Natural killer cell (primary cell): ENCODE measurements at places on chromosomes 12 and 14.

- no peak for DNase-seq
Measured at GRCh38 chr12:109687250-109687649, 26.4 kb upstream of the FAM222A start.

GRCh38 chr14:93984987-93985410 is 8.6 kb upstream of the ASB2 start:
- no peak for DNase-seq

- DNase-seq, result no peak
Measured at GRCh38 chr14:86153480-86153879, 623.5 kb downstream of the FLRT2 start.

- DNase-seq, result no peak
Measured at GRCh38 chr14:55201219-55202101, 10.1 kb upstream of the DLGAP5 start.

GRCh38 chr12:106301241-106301610 is 1.3 kb upstream of the TCP11L2 start:
- DNase-seq, result no peak

- DNase-seq, result no peak
Measured at GRCh38 chr14:91255026-91255695, 10.7 kb upstream of the GPR68 start.

DNA sequence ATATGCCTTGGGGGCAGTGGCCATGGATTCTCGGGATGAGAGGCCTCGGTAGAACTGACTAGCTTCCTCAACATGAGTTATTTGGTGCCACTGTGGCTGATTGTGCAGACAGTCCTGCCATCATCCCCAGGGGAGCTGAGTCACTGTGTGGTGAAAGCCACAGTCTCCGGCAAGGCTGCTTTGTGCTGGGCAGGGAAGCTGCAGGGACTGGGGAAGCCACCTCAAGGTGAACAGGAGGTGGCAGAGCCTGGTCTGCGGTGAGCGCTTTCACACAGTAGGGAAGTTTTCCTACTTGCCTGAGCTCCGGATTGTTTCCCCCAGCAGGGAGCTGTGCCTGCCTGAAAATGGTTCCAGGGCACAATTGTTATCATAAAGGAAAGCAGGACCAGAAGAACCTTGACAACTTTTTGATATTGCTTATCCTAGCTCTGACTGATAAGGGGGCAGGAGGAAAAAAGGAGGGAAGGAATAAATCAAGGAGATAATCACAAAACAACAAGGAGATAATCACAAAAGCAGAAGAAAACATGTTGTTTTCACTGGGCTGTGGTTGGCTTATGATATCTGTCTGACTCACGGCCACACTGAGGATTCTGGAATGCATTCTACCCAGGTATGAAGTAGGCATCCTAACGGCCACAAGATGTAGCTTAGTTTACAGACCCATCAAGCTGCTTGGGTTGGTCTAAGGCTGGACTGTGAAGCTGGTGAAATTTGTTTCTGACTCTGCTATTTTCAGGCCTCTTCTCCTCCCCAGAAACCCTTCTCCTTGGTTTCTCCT is 32.2 kb upstream of the GNG2 start:
- peak; percentile 62 for DNase-seq

- DNase-seq, result no peak
Measured at GRCh38 chr12:130633771-130634170, 82.3 kb downstream of the RIMBP2 start.

- DNase-seq, result no peak
Measured at GRCh38 chr12:72610342-72610741, 338.2 kb downstream of the TRHDE start.

DNA sequence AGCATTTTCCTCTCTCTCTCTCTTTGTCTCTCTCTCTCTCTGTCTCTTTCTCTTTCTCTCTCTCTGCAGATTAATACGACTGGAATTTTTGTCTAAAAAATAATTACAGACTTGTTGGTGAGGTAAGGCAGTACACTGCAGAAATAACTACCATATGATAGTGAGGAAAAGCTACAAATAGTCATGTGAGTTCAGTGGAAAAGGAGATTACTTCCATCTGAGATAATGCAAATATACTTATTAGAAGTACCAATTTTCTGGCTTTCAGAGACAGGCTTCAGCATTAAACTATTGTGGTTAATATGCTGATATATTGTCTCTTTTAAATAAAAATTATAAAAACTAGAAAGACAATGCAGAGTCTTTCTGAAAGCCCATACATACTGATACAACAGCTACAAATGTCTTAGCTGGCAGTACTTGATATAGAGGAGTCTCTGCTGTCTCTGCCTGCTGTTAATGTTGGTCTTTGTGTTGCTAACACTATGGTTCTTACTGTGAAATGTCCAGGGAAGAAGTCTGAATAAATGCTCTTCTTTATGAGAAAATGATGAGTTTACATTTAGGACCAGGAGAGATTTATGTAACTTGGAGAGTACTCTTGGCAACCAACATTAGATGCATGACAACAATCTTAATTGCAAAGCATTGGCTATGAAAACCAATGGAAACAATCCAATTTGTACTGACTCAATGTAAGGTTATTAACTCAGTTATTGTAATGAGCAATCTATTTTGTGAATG is 167.0 kb downstream of the LRFN5 start:
- DNase-seq, result no peak

GRCh38 chr14:54727929-54728328 is 161.0 kb downstream of the SAMD4A start:
- no peak for DNase-seq

DNA sequence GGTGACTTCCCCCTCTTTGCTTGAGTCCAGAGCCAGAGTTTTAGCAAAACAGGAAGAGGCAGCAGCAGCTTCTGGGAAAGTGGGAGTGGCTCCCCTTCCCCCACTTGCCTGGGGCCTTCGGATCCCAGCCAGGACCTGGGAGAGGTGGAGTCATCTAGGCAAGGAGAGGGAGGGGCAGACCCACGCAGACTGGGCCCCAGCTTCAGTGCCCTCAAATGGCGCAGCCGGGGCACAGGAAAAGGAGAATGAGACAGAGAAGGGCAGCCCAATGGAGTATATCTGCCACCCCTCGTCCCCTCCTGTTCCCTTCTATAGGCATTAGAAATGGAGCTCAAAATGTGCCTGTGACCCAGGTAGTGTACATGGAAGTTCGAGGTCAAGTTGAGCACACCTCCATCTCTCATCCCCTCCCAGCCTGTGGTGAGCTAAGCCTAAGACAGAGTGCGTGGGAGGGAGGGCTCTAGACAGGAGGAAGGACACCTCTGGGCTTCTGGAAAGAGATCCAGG is 9.3 kb upstream of the HDAC7 start:
- no peak for DNase-seq

DNA sequence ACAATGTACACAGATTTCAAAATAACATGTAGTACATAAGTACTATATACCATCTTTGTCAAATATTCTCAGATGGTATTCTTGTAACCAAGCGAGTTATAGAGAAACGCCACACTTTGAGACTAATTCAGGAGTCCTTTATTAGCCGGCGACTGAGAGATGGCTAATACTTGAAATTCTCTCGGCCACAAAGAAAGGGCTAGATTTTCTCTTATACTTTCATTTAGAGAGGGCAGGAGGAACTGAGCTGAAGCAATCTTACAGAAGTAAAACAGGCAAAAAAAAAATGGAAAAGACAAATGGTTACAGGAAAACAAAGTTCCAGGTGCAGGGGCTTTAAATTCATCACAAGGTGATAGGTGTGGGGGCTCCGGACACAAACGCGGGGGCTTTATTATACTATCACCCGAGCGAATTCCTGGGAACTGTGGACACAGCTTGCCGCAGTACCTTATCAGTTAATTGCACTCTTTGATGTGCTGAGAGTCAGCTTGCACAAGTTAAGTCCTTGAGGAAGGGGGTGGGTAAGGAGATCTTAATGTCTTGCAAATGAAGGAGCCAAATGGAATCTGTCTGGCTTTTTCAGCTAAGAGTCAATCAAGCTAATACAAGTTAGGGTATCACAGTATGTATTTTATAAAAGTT is 382.3 kb downstream of the KCNH5 start:
- no peak for DNase-seq

GRCh38 chr14:22664261-22664660 is 20.1 kb upstream of the OR6J1 start:
- no peak for DNase-seq

DNA sequence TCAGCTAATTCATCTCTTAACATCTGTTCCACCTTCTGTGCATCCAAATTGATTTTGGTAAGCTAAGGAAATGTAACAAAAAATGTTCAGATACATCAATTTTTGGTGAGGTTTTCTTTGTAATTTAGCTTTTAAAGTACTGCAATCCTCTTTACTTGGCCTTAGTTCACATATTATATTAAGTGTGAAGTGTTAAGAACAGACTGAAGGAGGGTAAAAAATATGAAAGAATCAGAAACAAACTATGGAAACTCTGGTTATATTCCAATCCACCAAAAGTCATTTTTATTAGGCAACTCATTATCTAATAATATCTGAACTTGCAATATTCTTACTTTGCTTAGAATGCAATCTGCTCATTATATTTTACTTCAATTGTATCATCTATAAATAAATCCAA is 49.1 kb downstream of the CEP290 start:
- DNase-seq, result no peak

DNA sequence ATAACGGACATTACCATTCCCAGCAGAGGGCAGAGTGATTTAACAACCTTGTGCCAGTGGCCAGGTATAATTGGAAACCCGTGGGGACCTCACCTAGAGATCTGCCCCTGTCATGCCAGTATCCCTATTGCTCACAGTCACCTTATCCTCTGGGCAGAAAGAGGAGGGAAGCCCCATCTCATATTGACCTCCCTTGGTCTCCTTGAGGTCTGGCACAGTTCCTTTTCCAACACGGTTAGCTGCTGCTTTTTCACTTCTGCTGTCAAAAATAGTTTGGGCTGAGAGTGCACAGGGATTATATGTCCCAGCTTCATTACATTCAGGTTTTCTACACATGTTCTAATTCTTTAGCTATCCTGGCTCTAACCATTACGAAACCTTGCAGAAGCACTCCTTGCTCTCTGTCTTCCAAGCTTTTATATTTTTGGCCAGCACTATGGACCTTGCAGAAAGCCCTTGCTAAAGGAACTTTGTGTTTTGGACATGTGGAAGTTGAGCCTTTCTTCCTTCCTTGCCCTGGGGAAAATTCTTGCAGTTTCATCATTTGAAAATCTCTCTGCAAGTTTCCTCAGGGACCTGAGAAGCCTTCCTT is 111.7 kb upstream of the MIS18BP1 start:
- no peak for DNase-seq

DNA sequence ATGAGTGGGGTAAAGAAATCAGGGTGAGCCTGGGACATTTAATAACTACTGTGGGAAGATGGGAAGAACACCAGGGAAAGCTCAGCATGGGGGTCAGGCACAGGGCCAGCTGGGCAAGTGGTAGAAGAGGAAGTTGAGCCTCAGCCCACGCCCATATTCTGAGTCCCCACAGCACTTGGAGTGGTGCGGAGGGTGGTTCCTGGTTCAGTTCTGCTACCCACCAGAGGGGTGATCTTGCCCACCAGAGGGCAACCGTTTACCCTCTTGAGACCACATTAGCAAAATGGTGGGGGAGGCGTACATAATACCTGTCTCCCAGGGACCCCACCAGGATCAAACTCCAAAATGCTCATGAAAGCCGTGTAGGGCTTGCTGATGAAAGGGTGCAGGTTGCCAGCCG is 16.8 kb upstream of the ANKRD33 start:
- no peak for DNase-seq

GRCh38 chr12:87985069-87985675 is 44.0 kb downstream of the C12orf50 start:
- no peak for DNase-seq

DNA sequence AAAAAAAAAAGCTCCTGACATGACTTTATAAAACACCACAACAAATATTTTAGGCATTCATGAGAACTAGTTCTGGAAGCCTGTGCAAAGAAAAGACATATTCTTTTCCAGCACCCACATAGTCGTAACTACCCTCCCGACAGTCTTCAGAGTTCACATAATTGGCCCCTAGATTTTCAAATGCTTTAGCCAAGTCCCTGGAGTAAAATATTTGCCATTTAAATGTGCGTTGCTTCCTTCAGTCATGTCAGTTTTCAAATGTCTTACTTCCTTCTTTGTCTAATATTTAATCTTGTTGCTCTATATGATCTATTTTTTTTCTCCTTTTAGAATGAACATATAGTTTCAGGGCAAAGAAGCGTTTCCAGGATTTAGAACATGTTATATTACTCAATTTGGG is 66.8 kb upstream of the KRAS start:
- DNase-seq, result no peak

DNA sequence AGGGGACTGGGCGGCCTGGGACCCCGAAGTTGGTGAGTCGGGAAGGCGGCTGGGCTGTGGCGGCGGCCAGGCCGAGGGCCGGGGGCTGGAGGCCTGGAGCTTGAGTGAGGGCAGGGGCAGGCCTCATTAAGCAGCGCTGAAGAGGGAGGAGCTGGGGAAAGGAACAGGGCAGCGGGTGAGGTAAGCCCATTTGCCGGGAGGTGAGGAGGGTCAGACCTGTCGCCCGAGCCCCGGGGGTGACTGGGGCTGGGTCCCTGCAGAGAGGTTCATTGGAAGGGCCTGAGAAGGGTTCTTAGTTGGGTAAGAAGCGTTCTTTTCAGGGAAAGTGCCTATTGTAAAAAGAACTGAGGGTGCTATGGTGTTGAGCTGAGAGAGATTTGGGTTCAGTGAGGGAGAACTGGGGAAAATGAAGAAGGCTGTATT is 441 bp downstream of the RAB5B start:
- no peak for DNase-seq

- no peak for DNase-seq
Measured at GRCh38 chr14:39664646-39665045, 232.4 kb upstream of the FBXO33 start.

DNA sequence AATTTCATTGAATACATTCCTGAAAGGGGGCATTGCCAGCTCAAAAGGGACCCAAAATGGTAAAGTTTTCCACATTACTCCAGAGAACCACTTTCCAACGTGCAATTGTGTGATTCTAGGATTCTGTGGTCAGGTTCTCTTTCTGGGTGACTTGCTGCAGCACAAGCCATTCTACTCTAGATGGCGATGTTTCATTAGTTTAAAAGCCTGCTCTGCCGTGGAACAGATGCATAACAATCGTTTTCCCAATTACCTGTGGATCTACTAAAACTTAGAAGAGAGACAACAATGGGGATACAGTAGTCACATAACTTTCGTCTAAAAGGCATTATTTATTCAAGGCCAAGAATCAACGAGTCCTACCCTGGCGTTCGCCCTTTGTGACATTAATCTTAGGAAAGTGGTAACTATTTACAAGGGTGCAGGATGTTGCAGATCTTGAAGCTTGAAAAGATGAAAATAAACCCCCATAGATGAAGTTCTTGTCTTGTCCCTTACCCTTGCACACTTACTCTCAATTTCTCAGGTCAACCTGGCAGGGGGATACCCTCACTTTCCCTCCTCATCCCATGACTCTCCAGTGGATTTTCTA is 400.9 kb downstream of the SNAPC1 start:
- peak; percentile 46 for DNase-seq

DNA sequence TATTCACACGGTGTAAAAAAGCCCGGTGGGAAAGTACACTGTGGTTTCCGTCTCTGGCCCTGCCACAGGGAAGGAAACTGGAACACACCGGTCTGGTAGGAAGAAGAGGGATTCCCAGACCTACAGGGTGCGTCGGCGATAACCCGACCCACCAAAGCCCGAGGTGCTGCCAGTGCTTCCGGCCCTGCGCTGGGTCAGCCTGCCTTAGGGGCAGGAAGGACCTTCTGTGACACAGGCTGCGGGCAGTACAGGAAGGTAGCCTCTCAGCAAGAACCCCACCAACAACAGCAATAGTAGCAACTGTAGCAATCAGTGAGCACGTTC is 169.5 kb upstream of the FKBP4 start:
- DNase-seq, result no peak
